ENCODE measurements at places on chromosomes 4 and X. TPM values are rescaled to one million over a fixed set of nuclear protein-coding genes. Genes with fewer than 3 reads are reported as not detected.

DNA sequence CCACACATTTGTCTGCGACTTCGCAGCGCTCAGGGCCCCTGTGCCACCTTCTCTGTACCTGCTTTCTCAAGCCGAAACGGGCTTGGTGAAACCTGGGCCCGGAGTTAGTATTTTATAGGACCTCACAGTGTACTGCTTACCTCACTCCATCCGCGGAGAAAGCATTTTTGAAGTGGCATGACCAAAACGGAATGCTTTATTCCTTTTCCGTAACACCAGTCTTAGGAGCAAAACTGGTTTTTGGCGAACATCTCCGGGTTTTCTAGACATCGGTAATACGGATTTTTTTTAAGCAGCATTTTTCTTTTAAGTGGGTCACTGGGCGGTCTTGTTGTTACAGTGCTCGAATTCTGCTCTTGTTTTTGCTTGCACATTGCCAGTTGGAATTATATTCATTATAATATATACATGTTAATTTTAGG lies 3.6 kb downstream of the ZIC3 start:
- no peak for DNase-seq

DNA sequence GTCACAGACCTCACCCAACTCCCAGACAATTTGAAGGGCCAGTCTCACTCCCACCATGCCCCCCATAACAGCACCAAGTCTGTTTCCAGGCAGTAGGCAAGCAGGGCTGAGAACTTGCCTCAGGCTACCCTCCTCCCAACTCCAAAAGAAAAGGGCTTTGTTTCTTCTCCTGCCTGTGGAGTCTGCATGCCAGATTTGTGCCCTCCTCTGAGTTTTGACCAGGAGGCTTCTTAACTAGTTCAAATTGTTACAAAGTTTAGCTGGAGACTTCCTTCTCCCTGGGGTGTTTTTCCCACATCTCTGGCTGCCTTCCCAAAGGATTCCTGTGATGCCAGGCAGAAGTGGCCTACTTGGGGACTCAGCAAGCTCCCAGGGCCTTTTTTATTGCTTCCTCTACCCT lies 29.6 kb downstream of the PBDC1 start:
- DNase-seq: no peak

GRCh38 chr4:48490012-48490679 lies at the start of gene ZAR1:
Gene ZAR1, plus strand, starts transcription at chr4:48490252. Its CDS starts 40 bp downstream, at chr4:48490292.
- no peak for DNase-seq

DNA sequence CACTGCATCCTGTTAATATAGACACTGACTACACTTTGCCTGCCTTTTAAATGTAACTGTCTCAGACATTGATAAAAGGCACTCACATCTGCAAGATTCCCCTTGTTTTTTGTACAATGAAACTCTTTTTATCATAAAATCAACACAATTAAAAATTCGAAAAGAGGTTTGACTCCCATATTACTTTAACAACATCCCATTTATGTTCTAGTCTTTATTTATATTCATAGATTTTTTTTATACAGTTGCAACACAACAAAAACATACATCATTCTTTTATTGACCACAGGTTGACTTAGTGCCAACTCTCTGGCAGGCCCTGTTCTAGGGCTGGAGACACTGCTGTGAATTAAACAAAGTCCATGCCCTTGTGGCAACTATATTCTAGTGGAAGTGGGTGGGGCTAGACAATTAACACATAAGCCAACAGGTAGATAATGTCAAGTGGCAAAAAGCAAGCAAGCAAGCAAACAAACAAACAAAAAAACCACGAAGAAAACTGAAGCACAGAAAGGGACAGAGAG lies 36.8 kb downstream of the ANK2 start:
- DNase-seq: no peak

GRCh38 chr4:36006226-36006625 lies 238.1 kb downstream of the ARAP2 start:
- no peak for DNase-seq

GPR143 gene
- 5.2 TPM for polyA plus RNA-seq

OPRPN gene
- polyA plus RNA-seq: not detected

SPANXN1 gene
- 0.06 TPM for polyA plus RNA-seq

TRIML2 gene
- polyA plus RNA-seq: not detected

DDX60 gene
- 21.4 TPM for polyA plus RNA-seq

All from large intestine (tissue), 12 donors.